ENCODE measurements at places on chromosomes 6 and 20.

DNA sequence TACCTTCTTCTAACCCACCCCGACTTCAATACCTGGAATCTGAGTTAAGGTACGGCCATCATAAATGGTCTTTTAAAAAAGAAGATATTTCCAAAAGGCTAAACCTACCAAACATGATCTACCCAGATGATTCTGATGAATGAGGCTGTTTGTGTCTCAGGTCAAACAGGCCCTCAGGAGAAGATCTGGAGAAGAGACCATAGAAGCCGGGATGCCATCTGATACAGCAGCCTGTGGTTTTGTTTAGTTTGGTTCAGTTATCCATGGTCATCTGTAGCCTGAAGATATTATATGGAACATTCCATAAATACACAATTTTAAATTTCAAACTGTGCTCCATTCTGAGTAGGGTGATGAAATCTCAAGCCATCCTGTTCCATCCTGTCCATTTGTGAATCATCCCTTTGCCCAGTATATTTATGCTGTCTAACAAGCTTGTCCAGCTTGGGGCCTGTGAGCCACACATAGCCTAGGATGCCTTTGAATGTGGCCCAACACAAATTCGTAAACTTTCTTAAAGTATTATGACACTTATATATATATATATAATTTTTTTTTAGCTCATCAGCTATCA, 4.0 kb upstream of the CAP2 start:
- DNase-seq = no peak

- DNase-seq = no peak
Measured at GRCh38 chr6:51398793-51399192, 580.1 kb downstream of the TFAP2B start.

GRCh38 chr6:105869835-105870440, 216.2 kb upstream of the PRDM1 start:
- no peak for DNase-seq

GRCh38 chr6:78841111-78841510, 26.2 kb upstream of the IRAK1BP1 start:
- no peak for DNase-seq

DNA sequence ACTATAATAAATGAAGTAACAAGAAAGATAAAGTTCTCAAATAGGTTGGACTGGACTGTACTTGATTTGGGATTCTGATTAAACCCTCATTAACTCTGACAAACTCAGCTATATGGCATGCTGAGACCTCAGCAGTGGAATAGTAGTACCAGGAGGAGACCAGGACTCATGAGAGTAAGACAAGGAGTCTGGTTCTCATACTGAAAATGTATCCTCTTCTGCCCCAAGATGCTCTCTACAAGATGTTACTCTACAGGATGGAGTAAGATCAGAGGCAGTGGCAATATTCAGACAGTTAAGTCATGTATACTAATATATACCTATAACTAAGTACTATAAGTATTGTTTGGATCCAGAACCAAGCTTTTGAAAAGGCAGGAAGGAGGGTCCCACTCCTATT, 31.9 kb upstream of the SYNCRIP start:
- DNase-seq = no peak

- no peak for DNase-seq
Measured at GRCh38 chr6:111666847-111667246, 61.2 kb upstream of the TRAF3IP2 start.

GRCh38 chr6:152221806-152222628, 414.5 kb downstream of the ESR1 start:
- no peak for DNase-seq

- peak; percentile 18 for DNase-seq
Measured at GRCh38 chr6:710601-711571, 17.9 kb upstream of the EXOC2 start.

- no peak for DNase-seq
Measured at GRCh38 chr6:49692534-49692933, 20.8 kb downstream of the CRISP2 start.

- DNase-seq = no peak
Measured at GRCh38 chr6:84588697-84589080, 175.7 kb downstream of the TBX18 start.

DNA sequence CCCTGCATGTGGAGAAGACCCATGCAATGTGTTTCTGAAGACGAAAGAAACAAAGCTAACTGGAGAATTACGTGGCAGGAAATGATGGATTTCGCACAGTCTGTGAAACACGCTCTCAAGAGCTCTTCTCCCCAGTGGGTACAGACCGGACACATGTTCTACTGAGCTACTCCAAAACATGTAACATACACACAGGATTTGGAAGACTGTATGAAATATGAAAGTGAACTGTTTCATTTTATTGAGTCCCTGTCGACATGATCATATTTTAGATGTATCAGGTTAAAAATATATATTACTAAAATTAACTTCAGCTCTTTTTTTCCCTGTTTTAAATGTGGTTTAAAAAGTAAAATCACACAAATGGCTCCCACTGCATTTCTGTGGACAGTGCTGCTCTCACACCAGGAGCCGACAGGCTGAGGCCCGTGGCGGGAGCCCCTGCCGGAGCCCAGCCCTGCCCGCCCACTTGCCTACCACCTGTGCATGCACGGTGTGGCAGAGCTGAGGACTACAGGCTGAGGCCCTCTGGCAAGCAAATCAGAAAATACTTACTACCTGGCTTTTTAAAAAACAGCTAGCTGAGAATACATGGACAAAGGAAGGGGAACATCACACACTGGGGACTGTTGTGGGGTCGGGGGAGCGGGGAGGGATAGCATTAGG, 58.9 kb upstream of the NXT1 start:
- no peak for DNase-seq

DNA sequence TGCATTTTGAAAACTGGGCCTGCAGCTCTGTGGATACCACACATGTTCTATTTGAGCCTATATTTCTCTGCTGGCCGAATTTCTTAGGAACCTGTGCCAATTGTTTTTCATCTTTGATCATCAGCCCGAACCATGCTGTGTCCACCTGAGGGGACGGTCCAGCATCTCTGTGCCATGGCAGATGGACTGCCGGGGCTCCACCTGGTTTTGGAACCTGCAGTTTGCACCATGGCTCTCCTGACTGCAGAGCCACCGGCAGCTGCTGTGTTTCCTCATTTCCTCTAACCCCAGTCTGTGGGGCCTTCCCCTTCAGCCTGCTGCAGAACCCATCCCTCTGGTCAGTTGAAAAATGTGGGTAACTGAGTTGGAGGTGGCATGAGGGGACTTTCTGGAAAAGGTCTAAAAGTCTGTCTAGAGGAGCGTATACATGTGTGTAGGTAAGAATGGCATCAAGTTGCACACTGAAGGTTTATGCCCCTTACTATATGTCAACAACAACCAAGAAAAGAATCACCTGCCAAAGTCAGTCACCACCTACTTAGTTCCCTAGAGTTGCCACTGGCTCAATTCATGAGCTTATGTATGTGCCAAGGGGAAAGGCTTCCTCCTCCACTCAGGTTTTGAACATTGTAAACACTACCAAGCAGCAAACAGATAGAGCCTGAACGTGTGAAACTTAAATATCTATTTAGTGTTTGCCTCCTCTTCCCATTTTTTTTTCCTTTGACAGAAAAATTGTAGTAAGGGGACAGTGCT, 548.2 kb downstream of the PRKN start:
- DNase-seq = no peak

DNA sequence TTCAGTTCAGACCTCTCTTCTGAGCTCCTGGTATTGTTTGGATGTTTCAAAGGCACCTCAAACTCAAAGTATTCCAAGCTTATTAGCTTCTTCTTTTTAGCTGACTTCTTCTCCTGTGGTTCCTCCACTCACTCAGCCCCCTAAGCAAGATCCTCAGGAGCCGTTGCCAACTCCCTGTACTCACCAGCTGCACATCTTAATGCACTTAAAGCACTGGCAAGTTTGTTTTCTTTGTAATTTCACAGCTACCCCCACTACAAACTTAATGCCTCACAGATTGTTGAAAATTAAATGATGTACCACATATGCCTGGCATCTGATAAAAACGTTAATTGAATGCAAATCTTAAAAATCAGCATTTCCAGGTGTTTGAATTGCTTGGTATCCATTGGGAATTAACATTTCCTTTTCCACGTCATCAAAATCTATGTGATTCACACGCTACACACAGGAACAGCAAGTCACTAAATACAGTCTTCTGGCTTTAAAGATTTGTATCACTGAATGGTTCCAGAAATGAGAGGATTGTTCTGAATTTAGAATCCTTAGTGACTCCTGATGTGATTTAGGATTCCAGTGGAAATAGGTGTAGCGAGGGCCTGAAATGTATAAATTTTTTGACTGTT, 24.5 kb downstream of the CALHM6 start:
- DNase-seq = no peak

GRCh38 chr6:112480553-112480952, 133.4 kb downstream of the RFPL4B start:
- DNase-seq = no peak

- no peak for DNase-seq
Measured at GRCh38 chr6:13146442-13146841, 181.9 kb downstream of the TBC1D7 start.

DNA sequence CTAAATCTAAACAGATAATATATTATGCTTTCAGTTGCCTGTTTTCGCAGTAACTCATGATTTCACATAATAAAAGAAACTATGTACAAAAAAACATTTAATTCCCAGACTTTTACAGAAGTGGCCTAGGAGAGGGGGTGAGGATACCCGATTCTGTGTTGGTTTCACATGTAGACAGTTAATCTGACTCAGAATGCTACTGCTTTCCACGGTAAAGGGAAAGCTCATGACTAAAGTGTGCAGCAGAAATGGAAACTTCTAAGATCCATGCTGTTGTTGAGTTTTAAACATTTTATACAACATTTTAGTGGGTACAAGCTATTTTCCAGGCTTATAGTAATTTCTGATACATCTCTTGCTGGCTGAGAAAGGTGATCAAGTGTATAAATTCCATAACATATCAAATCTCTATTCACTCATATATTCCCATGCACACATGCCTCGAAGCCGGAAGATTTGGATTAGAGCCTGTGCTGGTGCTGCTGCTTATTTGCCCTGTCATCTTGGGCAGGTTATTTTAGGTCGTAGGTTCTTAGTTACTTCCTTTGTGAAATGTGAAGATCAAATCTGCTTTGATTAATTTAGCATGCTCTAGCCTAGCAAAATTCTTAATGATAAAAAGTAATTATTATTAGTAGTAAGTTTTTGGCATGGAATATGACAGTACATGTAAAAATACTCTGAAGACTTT, 896.7 kb upstream of the MAP3K7 start:
- no peak for DNase-seq

GRCh38 chr6:132969196-132969595, 154.8 kb downstream of the RPS12 start:
- no peak for DNase-seq

GRCh38 chr20:41316602-41317545, 657 bp downstream of the ZHX3 start:
- peak; percentile 45 for DNase-seq

DNA sequence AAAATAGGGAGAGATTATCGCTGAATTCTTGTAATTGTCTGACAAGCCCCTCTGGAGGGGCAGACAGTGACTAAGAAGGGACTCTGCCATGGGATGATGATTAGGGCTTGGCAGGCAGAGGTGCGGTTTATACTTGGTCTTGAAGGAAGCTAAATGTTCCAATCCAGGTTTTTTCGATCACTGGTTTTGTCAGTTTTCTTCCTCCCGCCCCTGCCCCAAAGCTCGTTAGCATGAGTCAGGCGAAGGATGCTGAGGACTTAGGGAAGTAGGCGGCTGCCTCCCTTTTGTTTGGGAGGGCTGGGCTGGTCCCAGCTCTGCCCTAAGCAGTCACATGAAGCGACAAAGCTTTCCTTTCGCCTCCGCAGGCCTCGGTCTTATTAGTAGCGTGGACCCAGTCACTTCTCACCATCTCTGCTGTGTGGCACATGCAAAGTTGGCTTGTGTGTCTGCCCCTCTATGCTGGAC, 314.2 kb downstream of the CDC5L start:
- DNase-seq = peak; percentile 67

- DNase-seq = no peak
Measured at GRCh38 chr6:70307008-70307407, 4.1 kb upstream of the COL9A1 start.

DNA sequence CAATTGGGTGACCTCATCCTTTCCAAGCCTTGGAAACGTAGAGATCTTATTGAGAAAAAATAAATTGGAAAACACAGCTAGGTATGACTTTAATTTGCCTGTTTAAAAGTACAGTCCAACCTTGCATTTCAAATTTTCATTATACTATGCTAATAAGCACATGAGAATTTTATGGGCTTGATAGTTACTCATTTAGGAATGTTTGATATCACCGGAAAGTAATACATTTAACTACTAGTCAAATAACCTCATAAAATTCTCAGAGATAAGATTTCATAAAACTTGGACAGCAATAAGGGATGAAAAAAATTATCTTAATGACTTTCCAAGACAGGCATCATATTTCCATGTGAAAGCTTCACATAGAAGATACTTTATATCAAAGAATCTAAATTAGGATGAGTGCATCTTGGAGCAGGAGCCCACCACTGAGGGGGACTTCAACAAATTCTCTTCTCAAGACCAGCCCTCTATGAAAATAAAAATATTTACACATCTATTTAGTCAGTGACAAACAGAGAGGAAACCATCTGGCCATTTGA, 236.3 kb downstream of the EPHA7 start:
- no peak for DNase-seq

- DNase-seq = no peak
Measured at GRCh38 chr20:51084593-51085377, 61.9 kb upstream of the KCNG1 start.

GRCh38 chr6:76771059-76771634, 692.1 kb downstream of the HTR1B start:
- DNase-seq = no peak

DNA sequence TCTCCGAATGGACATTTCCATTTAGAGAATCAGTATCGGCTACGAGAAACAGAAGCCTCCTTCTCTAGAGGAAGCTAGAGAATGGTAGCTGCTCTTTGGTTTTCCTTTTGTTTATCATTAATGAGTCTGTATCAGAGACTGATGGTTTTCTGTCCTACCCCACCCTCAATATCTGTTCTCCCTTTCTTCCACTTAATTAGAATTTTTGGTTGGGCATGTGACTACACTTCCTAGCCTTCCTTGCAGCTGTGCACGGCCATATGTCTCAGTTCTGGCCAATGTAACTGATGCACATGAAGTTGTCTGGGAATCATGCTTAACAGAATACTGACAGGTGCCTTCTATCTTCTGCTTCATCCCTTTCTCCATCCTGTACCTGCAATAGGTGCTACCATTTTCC, 19.0 kb downstream of the RNF24 start:
- DNase-seq = no peak

- DNase-seq = no peak
Measured at GRCh38 chr20:47668313-47669151, 116.7 kb downstream of the SULF2 start.

DNA sequence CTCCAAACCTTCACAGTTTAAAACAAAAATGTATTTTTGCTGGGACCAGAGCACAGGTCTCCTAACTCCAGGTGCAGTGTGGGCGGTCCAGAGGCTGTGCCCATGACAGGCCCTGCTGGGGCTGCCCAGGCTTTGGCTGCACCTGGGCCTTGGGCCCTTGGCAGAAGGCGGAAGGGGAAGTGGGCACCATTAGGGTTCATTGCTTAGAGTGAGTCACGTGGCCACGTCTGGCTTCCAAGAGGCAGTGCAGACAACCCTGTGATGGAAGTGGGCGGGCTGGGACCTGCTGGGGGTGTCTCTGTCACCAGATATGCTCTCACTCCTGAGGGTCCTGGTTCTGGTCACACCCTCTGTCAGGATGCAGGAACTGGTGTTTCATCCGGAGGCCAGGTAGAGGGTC, 302.2 kb downstream of the QKI start:
- DNase-seq = no peak

GRCh38 chr20:47336129-47336754, 20.3 kb downstream of the ZMYND8 start:
- DNase-seq = peak; percentile 64

All from AG09309 (cell line).